ENCODE measurements at places on chromosomes 4 and X. TPM values are rescaled to one million over a fixed set of nuclear protein-coding genes. Genes with fewer than 3 reads are reported as not detected.

Gene TSC22D3
- total RNA-seq: 18.2 TPM

Gene ZNF630
- total RNA-seq: 0.10 TPM

Gene PNMA5
- not detected for total RNA-seq

Gene CHRNA9
- 1.5 TPM for total RNA-seq

Gene BBS12
- total RNA-seq: 3.2 TPM

Gene TRIM60
- not detected for total RNA-seq

Gene LUZP4
- not detected for total RNA-seq

Gene ETDA
- total RNA-seq: not detected

Gene CBR4
- total RNA-seq: 4.3 TPM

Gene WDR44
- total RNA-seq: 16.0 TPM

Gene DGAT2L6
- not detected for total RNA-seq

Gene SPATA18
- total RNA-seq: 4.5 TPM

Gene H2AZ1
- 551 TPM for total RNA-seq

Gene UNC5C
- not detected for total RNA-seq

Gene USP46
- 8.7 TPM for total RNA-seq

Gene ETNPPL
- not detected for total RNA-seq

Gene SGCB
- 17.3 TPM for total RNA-seq

Gene HSFX3
- not detected for total RNA-seq

Gene TEC
- 1.2 TPM for total RNA-seq
